MM.1S (cell line): ENCODE measurements at places on chromosomes 7 and 10.

GRCh38 chr10:49111320-49111698, 4.0 kb downstream of the VSTM4 start:
- DNase-seq: no peak

DNA sequence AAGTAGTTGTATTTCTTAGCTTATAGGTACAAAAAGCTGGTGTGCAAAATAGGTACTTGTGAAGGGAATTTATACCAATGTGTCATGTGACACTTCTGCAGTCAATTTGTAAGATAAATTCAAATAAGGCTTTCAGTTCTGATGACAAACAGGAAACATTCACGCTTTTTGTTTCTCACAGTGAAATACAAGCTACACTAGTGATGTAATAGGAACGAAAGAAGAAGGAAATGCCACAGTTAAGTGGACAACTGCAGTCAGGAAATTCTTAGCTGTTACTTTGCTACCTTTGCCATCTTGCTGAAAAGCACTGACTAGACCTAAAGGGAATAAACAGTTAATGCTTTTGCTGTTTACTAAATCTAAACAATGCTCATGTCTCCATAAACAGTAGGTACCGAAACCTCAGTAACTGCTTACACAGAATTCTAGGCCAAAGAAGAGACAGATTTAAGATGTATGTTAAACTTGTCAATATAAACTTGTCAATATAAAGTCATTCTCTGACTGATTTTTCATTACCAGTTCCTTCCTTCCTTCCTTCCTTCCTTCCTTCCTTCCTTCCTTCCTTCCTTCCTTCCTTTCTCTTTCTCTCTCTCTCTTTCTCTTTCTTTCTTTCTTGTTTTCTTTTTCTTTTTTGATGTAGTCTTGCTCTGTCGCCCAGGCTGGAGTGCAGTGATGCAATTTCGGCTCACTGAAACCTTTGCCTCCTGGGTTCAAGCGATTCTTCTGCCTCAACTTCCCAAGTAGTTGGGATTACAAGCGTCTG, 10.1 kb downstream of the OTUD1 start:
- DNase-seq: peak; percentile 69

DNA sequence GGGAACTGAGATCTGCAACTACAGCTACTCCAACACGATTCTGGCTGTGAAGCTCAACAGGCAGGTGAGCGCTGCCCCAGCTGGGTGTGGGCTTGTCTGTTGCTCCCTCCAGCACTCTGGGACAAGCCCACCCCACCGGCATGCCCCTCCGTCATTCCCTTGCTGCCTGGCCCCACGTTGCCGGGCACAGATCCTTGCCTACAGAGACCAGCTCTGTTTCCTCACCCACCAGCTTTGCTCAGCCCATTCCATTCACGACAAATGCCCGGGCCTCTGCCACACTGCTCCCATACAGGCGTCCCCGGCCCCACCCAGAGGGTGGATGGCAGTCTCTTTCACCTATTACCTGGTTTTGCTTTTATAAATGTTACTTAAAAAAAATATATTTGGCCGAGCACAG, 24.6 kb downstream of the WIPI2 start:
- DNase-seq: no peak

GRCh38 chr7:98232799-98233198, 19.2 kb downstream of the TECPR1 start:
- no peak for DNase-seq

- no peak for DNase-seq
Measured at GRCh38 chr10:118584181-118584954, 11.1 kb downstream of the PRLHR start.

DNA sequence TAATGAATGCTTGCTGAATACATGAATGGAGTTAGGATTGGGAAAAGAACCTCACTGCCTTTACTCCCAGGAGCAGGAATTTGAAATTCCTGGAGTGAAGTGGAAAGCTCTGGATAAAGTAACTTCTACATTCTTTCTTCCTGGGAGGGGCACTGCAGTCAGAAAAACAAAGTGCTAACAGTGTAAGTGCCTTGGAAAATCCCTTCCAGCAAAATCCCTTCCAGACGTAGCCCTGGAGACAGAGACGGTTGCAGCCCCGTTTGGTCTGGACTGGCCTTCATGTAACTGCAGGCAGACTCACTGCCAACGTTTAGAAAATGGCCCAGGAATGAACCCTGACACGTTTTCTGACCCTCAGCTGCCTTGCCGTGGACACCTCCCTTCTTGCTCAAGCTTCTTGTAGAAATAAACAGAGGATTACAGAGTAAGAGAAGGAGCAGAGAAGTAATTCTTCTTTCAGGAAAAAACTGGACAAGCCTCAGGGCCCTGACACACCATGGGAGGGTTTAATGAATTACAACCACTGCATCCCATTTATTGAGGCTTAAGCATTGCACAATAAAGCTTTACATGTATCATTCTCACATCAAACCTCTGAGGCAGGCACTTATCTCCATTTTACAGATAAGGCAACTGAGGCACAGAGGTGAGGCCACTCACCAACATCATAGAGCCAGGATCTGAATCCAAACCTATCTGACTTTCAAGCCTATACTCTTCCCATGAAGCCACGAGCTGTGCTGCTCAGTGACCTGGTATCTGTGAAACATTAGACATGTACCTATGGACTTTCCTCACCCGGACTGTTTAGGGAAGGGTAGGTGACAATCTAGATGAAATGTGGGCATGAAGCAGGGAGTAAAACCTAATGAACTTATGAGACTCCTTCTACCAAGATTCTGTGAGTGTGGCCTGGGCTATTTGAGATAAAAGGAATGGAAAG, 7.8 kb downstream of the ITPRIP start:
- no peak for DNase-seq

DNA sequence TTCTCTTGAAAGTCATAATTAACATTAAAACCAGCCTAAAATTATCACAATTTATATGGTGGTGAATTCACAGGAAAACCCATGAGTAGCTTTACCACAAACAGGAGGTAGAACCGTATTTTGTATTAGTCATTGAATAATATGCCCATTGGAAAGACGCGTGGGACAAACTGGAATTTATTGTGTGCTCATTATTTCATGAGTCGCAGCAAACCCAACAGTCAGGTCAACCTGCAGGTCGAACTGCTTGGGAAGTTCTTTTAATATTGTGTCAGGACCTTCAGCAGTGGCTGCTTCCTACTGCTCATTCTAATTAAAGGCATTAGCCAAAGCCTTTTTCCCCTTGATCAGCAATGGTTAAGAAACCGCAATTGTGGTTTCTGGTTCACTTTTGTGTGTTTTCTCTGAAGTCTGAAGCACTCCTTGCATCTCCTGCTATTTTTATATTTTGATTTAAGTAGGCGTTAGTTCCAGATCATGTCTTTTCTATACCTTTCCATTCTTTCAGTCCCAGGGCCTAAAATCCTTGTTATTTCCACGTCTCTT, 100.1 kb downstream of the RAB11FIP2 start:
- no peak for DNase-seq

DNA sequence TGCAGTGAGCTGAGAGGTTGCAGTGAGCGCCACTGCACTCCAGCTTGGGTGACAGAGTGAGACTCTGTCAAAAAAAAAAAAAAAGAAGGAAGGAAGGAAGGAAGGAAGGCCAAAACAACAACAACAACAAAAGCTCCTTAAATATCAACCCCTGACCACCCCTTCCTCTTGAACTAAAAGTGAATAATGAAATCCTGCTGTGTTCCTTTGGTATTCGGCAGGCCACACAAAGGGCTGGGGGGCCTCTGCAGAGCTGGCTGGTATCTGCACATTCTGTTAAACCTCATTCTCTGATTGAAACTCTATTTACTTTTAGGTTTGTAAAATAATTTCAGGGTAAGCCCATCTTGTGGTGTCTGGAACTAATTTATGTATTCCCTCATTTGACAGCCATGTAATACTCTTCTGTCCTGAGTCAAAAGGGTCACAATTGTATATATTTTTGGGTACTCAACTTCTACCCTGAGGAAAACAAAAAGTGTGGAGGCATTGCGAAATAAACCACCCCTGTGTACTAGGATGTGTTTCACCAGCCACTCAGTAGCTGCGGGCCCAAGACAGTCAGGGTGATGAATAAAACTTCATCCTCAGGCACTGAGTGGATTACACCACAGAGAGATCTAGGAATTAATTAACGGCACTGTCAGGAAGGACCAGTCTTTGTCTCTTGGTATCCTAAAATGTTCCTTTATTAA, 446.4 kb upstream of the PFKP start:
- no peak for DNase-seq

- DNase-seq: no peak
Measured at GRCh38 chr7:124566583-124566982, 199.0 kb downstream of the GPR37 start.

DNA sequence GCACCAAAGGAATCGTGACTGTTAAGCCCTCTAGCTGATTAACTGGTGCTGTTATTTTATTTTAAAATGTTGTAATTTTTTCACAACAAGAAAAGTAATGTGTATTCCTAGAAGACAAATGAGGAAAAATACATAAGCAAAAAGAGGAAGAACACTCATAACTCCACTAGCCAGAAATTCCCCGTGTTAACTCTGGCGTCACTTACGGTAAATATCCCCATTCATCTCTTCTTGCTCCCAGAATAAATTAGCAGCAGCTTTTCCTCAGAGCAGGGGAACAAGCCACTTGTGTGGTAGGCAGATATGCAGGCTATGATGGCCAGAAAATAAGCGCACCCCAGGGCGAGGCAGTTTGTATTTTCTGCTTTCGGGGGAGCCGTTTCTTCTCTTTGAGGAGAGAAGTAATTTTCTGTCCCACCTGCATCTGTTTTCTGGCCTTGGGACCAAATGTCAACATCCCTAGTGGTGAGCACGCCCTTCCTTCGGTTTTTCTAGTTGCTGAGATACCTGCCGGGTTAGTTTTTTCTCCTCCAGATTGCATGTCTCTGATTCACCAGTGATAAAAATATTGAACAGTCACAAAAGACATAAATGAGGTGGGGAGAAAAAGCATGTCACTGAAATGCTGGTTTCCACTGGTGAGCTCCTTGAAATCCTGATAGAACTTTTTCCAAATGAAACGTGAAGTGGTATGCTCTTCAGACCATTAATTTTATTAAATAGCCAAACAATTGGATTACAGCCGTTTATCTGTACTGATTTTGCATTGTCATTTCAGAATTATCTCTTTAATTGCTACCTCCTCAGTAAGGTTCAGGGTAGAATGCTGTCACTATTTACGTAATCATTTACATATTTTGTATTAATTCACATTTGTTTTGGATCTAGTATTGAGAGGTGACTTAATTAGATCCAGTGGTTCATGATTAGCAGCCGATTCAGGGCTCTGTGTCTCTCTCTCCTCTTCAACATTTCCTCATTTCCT, 268.1 kb downstream of the CAMK1D start:
- no peak for DNase-seq

DNA sequence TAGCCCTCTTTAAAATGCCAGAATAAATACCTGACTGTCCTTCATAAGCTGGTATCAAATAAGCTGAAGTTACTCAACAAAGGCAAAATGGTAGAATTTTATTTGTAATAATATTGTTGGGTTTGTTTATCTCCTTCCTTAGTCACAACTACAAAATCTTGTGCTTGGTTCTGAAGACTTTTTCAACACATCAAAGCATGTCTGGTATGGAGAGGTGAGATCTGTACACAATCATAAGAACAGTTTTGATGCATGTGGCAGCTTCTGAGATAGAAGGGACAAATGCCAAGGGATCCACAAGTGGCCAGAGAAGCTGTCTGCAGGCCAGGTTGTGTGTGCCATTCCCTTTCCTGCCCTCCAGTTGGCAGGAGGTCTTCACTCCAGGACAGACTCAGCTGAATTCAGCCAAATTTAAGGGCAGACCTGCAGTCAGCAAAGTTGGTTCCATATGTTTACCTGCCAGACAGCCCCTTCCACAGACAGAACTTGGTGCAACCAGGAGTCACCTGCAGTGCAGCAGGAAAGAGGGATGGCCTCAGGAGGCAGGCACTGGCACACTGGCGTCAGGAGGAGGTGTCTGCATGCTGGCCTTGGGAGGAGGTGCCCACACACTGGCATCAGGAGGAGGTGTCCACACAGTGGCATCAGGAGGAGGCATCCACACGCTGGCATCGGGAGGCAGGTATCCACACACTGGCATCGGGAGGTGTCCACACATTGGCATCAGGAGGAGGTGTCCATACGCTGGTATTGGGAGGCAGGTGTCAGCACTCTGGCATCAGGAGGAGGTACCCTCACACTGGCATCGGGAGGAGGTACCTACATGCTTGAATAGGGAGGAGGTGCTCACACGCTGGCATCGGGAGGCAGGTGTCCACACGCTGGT, 93.1 kb upstream of the IKZF1 start:
- no peak for DNase-seq

DNA sequence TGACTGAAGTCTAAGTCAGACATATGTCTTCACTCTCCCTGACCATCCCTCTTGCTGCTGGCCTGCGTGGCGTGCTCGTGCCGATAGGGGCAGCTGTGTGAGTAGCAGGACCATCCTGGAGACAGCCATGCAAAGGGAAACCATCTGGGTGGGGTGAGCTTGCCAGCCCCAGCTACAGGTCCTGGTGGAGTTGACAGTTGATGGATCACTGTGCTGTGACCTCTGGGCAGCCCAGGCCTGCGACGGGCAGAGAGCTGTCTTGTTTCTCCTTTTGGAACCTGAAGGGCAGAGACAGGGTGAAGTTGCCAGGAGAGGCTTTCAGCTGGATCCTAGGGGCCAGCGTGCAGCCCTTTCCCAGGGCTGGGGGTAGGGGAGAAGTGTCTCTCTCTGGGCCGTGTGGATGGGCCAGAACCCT, 44.7 kb downstream of the GRK5 start:
- no peak for DNase-seq

DNA sequence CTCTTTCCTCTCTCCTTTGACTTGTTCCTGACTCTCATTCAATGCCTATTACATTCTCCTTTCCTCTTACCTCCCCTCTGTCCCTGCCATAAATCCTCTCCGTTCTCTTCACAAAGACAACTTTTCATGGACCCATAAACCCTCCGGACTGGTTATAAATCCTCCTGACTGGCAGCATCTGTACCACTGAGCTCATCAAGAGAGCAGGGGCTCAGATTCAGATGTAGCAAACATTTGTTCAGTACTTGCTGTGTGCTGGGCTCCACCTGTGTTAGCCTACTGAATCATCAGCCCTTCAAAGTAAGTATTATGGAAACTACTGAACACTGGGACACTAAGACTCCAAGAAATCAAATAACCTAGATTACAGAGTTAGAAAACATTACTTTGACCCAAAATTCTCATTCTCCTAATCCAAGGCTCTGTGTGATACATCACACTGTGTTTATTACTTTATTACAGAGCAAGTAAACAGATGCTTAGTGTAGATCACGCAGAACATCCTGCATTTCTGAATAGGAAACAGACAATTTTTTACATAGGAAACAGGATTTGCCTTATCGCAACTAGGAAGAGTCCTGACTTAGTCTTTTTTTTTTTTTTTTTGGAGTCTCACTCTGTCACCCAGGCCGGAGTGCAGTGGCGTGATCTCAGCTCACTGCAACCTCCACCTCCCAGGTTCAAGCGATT, 108.6 kb upstream of the PDE1C start:
- DNase-seq: no peak
